Parietal lobe (tissue), 2 donors: ENCODE measurements at places on chromosomes 1 and 21. TPM values are rescaled to one million over a fixed set of nuclear protein-coding genes. Genes with fewer than 3 reads are reported as not detected.

The PER3 gene
- 6.9 TPM for total RNA-seq

The APOBEC4 gene
- not detected for total RNA-seq

The KRTAP12-2 gene
- not detected for total RNA-seq

The TLR5 gene
- total RNA-seq: 0.63 TPM

The CD48 gene
- not detected for total RNA-seq

The HNRNPU gene
- 502 TPM for total RNA-seq

The C1orf53 gene
- total RNA-seq: 1.3 TPM

The TIAM1 gene
- total RNA-seq: 43.2 TPM
